ENCODE measurements at places on chromosomes 3 and 15.
A peak's percentile ranks its signal among the peaks of the same experiment; 100 is the strongest.

DNA sequence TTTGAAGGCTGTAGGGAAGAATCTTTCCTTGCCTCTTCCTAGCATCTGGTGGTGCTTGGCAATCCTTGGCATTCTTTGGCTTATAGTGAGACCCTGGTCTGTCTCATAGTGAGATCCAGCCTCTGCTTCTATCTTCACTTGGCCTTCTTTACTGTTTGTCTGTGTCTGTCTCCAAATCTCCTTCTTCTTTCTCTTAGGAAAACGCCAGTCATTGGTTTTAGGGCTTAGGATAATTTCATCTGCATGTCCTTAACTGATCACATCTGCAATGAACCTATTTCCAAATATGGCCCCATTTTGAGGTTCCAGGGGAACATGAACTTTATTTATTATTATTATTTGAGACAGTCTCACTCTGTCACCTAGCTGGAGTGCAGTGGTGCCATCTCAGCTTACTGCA is 25.8 kb downstream of the KAT2B start:
- DNase-seq, result no peak

DNA sequence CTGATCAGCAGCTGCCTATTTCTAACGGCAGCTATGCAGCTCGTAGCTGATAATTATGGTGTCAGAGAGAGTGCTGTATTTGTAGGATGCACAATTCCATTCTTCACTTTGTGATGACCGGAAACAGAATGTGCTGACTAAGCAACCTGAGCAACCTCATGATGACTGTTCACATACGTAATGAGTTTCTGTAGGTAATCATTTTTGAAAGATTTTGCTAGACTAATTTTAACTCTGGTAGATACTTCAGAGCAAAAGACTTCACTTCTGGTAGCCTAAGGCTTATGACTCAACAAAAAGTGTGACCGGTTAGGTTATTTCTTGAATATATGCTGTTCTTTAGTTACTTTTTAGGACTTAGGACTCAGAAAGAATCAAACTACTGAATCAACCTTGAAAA is 567.7 kb downstream of the NAALADL2 start:
- no peak for DNase-seq

GRCh38 chr3:175212896-175213295 is 353.8 kb downstream of the NAALADL2 start:
- DNase-seq, result no peak

DNA sequence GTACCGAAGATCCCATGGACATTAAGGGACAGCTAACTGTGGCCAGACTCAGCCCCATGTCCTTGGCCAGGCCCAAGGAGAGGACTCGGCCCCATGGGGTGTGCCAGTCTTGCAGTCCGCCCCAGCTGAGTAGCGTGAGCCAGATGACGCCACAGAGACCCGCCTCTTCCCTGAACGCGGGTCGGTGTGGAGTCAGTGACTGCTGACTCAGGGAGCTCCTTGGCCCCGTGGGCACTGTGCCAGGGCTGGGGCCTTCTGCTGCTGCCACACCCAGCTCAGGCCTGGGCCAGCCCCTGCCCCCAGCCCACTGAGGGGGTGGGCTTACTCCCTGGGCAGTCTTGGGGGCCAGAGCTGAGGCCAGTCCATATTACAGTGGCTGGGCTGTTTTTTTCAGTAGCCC is 52.8 kb downstream of the PLXNA1 start:
- DNase-seq, result peak; percentile 83

DNA sequence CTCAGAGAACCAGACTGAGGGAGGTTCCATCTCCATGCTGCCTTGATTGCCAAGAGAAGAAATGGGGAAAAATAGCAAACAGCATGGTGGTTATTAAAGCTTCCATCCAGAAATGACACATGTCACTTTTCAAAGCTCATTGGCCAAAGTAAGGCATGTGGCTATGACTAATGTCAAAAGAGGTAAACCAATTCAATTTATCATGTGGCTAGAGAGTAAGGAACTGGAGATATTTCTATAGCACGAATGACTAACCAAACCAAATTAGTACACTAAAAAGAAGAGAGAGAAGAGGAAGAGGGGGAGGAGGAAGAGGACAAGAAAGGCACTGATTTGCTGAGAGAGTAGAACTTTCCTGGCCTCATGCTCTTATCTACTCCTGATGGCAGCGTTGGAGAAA is 115.2 kb upstream of the SLC6A11 start:
- no peak for DNase-seq

- DNase-seq, result no peak
Measured at GRCh38 chr3:192155194-192155593, 572.1 kb downstream of the FGF12 start.

- peak; percentile 68 for DNase-seq
Measured at GRCh38 chr3:114756506-114757279, 390.4 kb downstream of the ZBTB20 start.

DNA sequence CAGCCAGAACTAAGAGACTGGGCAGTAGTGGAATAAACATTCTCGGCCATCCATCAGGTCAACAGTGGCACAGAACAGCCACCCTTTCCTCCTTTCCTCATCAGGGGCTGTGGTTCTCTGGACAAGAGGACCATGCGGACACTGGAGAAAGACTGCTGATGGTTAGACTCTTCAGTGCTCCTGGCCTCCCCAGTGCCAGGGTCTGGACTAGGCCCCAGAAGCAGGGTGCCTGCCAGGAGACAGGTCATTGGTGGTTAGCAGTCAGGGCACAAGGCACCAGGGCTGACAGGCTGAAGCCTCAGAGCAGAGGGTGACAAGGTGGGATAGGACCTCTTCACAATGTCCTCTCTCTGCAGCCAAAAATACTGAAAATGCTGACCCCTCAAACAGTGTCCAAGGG is 30.1 kb downstream of the POC1A start:
- peak; percentile 46 for DNase-seq
